Immature natural killer cell (primary cell): ENCODE measurements at places on chromosomes 16 and 17.

- DNase-seq = no peak
Observed at GRCh38 chr17:70702683-70703255, 533.4 kb downstream of the KCNJ2 start.

DNA sequence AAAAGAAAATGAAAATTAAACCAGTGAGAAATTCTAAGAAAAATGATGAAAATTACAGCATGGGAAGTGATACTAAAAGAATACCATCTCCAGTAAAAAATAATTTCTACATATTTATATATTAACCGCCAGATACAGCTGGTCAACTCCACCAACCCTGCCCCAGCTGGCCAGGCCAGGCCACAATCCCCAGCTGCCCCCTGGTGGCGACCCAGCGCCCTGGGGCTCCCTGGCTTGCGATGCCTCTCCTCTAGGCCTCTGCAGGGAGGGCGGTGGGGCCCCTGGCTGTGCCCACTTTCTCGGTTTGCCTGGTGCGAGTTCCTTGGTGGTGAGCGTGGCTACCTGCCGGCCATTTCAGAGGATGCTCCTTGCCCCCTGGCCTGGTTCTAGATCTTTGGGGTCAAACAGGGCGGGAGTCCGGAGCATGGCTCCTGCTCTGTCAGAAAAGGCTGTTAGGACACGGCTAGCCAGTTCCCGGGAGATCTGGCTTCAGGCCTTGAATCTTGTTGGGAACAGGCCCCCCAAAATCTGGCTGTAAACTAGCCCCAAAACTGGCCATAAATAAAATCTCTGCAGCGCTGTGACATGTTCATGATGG, 14.5 kb downstream of the GLIS2 start:
- peak; percentile 72 for DNase-seq

- no peak for DNase-seq
Observed at GRCh38 chr16:24052329-24053098, 203.6 kb upstream of the CACNG3 start.

GRCh38 chr16:87686697-87687096, 79.1 kb downstream of the KLHDC4 start:
- DNase-seq = no peak

DNA sequence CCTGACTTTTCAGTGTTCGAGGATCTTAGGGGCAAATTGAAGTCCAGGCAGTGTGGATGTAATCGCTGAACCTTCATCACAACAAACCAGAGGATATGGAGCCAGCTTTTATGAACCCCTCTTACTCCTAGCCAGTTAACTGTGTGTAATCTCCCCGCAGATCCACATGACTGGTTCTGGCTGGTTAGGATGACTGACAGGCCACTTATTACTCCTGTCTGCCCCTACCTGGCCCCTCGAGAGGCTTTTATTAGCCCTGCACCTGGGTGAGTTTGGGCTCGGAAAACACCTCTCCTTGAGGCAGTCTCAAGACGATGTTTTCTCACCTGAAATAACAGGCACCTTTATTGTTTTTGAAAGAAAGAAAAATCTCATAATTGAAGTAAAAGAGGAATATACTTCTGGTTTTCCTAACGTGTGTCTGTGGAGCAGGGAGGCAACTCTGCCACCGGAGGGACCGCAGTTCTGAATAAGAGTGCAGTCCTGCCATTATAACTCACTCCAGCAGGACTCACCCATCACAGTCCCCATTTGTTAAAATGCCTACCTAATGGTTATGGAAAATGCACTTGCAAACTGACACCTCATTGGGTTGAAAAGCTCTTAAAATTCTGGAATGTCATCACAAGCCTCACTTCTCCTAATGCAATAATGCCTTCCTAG, 291.9 kb upstream of the N4BP1 start:
- no peak for DNase-seq

DNA sequence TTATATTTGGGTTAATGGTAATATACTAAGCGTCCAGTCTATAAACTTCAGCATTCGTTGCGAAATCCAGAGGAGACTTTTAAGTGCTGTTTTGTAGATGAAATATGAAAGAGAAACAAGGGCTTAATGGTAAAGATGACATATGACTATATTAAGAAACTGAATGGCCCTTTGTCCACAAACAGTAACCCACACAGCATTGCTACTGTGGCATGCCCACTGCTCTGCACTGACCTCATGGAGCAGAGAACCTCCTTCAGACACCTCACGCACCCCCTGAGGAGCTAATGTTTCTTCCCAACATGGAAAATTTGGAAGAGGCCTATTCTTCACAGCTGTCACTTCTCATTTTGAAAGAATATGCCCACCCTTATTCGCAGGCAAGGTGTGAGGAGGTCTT, 26.7 kb downstream of the ASPA start:
- DNase-seq = no peak

DNA sequence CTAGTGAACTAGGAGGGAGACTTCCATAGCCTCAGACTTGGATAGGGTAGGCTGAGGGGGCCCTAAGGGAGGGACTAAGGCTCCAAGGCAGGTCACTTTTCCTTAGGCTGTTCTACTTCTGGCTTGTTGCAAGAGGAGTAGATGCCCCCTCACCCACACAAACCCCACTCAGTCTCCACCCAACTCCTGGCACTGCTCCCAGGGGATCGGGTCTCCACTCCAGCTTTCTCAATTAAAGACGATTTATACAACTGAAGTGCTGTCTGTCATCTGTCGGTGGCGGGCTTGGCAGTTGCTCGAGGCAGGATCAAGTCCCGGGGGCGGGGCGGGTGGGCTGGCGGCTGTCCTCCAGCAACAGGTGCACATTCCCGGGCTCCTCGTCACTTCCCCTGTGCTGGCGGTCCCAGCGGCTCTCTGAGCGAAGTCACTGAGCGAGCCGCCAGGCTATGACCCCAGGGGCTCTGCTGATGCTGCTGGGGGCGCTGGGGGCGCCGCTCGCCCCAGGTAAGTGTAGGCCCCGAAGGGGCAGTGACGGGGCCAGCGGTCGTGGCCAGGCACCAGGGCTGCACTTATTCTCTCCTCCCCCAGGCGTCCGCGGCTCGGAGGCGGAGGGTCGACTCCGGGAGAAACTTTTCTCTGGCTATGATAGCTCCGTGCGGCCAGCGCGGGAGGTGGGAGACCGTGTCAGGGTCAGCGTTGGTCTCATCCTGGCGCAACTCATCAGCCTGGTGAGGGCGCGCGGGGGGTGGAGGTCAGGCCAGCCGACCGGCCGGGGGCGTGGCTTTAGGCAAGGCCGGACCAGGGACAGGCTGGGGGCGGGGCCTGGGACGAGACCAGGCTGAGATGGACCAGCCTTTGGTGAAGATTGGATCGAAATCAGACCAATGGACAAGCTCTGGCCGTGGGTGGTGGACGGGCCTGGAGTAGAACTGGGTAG, at the start of gene CHRNB1:
TSS of gene CHRNB1 (plus strand) at position 380 of the 937 bp plus-strand sequence. CDS start at position 447, 67 bp downstream.
- no peak for DNase-seq

DNA sequence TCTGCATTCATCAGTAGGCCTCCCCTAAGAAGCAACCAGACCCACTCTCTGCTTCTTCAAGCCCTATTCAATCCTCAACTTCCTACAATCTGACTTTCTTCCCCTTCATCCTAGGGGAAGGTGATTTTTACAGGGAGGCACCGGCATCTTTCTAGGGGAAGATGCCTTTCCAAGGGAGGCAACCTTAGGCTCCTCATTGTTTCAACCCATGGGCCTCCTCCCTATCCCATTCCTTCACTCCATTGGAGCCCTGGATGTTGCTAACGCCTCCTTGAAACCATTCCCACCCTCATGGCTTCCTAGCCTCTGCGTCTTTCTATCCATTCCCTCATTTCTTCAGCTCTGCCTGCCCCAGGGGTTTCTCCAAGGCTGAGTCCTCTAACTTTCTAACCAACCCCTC, 2.7 kb upstream of the CUEDC1 start:
- no peak for DNase-seq

- no peak for DNase-seq
Observed at GRCh38 chr17:67388986-67389385, 11.9 kb downstream of the PITPNC1 start.

DNA sequence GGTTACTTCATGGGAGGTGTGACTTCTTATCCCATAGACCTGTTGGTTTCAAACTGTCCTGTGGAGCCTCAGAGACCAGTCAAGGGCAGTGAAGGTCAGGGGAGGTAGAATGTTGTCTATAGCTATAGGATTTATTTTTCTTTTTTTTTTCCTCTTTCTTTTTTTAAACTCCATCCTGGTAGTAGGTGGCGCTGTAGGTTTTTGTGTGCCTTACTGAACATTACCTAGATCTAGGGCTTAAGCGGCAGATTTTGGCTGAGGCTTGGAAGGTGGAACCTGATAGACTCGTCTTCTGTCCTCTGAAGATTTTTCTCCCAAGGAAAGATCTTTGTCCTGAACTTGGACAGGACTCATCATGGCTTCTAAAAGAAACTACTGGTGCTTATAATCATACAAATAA, 8.2 kb upstream of the LASP1NB start:
- no peak for DNase-seq

DNA sequence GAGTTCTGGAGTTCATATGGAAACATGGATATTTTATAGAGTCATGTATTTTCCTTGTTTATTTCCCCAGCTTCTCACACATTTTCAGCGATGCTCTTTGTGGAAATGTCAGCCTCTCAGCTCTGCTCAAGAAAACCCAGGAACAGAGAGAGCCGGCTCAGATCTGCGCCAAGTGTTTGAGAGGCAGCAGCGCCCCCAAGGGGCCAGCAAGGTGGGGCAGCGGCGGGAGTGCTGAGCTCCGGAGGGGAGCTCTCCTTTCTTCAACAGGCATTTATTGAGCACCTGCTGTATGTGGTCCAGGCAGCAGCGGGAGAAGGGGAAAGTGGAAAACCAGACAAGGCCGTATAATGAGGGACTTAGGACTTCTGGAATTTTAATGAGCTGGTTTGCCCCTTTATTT, 421.1 kb upstream of the C16orf82 start:
- peak; percentile 33 for DNase-seq

- DNase-seq = no peak
Observed at GRCh38 chr17:45345554-45346215, 28.9 kb upstream of the MAP3K14 start.

DNA sequence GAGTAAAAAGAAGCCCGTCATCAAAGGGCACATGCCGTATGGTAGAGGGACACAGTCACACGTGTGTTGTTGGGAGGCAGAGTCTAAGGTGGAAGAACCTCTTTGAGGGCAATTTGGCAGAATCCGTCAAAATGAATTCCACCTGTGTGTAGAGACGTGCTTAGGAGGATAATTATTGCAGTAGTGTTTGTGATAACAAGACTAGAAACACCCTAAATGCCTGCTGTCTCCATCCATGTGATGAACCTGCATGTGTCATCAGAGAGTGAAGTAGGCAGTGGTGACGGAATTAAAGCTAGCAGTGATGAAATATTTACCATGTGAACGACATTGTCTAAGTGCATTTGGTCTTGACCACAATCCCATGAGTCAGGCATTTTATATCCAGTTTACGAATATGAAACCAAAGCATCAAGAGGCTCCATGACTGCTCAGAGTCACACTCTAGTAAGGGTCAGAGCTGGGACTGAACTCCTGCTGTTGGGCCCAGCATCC, 61.3 kb upstream of the ADORA2B start:
- DNase-seq = no peak

- DNase-seq = no peak
Observed at GRCh38 chr17:2631211-2631610, 37.8 kb downstream of the PAFAH1B1 start.

- DNase-seq = no peak
Observed at GRCh38 chr16:67881621-67882161, 3.0 kb upstream of the NRN1L start.

DNA sequence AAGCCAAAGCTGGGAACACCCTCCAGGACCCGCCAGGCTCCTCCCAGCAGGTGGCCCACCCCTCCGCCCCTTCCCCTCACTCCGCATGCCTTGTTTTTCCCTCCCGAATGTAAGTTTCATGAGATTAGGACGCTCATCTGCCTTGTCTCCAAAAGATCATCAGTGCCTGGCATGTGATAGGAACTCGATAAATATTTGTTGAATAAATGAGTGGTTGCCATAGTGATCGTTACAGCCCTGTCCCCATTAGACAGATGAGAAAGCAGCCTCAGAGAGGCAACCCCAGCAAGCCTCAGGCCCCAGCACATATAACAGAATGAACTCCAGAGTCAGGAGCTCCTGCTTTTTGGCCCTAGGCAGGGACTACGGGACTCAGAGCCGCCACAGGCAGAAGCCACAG, 5.0 kb downstream of the CAMKK1 start:
- no peak for DNase-seq

DNA sequence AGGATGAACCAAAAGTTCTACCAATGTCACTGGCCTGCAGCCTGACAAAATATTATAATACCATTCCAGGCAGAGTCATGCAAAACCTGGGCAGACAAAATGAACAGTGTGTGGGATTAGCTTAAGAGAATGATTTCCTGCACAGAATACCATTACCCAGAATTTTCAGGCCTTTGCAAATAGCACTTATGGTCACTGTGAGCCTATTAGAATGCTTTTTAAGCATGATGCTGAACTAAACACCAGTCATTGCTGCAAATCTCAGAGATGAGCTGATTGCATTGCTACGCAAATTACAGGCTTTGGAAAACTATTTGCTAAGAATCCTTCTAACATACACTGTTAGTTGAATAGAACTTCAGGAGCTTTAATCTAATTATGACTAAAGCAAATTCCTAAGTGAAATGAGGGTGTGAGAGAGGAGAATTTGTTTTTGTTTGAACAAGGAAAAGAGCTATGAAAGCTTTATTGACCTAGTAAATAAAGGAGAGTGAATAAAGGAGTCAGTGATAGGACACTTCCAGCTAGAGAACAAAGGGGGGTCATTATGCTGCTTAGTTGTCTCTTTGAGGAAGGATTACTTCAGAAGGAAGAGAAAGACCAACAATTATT, 398.8 kb downstream of the HS3ST3B1 start:
- DNase-seq = no peak

- no peak for DNase-seq
Observed at GRCh38 chr16:54687043-54687899, 243.4 kb upstream of the IRX5 start.

DNA sequence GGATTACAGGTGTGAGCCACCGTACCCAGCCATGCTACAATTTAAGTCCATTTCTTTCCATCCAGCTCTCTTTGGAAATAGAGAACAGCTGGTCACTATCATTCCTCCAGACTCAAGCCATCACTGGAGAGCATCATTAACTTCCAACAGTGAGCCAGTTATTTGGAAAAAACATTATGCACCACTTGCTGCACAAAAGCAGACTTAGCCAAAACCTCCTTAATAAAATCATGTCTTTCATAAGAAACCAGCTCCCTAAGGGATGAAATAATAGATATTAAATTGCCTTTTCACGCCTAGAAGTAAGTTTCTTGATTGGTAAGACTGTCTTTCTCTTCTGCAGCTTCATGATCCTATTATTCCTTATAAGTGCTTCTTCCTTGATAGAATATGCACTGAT, 17.9 kb downstream of the SLC39A11 start:
- DNase-seq = no peak

- no peak for DNase-seq
Observed at GRCh38 chr17:77358801-77359200, 218.0 kb downstream of the SEC14L1 start.
